ENCODE measurements at places on chromosomes 7 and 10. TPM values are rescaled to one million over a fixed set of nuclear protein-coding genes. Genes with fewer than 3 reads are reported as not detected.

DNA sequence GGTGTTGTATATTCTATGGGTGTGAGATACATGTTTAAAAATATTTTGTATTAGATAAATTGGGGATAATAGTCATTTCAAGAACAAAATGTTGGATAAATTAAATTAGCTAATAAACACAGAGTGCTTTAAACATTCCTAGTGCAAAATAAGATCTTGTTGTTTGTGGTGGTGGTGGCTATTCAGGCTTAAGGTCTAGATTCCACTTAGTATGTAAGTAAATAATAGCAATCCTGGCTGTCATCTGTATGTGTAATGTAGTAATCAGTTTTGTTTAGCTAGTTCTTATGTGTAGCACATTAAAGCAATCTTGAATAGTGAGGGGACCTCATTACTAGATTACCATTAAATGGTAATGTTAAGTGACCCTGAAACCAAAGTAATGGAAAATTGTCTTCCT lies 48.7 kb downstream of the KAT6B start:
- H3K27ac ChIP-seq = no peak overlapping the region
- H3K36me3 ChIP-seq = no peaks in the 10 kb centered on the region
- DNase-seq = no peak
- H3K27me3 ChIP-seq = no peaks in the 10 kb centered on the region
- H3K4me3 ChIP-seq = no peak overlapping the region

DNA sequence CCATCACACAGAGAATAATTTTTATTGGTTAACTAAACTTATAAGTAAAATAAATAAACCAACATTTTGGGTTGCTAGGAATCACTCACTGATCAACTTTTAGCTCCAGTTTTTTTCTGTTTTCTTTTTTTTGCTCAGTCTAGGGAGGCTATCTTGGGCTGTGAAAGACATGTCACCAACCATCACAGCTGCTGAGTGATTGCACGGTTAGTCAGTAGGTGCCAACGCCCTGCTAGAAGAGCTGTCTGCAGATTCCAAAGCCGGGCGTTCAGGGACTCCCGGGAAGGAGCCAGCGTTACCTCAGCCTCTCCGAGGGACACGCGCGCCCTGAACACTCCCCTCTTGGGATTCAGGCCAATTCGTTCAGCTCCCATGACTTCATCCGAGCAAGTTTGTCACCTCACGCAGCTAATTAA lies 604 bp upstream of the STAM start:
- 0 out of 2 replicates have a peak, but pooled peaks cover 2% of the 10 kb centered on the region for H3K36me3 ChIP-seq
- H3K27me3 ChIP-seq = no peaks in the 10 kb centered on the region
- peak overlapping the region; percentile 100 for H3K27ac ChIP-seq

DNA sequence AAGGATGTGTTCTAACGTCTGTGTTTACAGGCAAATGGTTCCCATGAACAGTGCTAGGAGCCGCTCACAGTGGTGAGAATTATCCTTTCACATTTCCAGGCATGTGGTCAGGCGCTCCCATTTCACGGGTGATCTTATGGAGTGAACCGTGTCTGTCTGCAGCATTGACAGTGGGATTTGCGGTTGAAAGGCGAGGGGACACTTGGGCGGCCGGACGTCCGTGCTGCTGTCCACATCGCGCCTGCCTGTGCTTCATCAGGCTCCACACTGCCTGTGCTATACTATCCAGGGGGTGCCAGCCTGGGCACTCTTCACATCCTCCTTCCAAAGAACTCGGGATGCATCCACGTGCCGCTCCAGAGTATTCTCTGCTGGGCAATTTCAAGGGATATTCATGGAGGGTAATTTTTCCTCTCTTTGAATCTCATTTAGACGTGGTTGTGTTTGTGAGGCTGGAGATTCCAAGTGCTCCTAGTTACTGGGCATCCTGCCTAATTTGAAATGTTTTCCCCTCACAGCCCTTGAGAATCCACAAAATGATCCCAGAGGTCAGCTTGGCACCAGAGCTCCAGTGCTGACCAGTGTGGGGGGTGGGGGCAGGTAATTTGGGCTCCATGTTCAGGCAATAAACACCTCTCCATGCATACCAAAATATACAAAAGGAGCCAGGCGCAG lies 61.9 kb upstream of the EBF3 start:
- no peak overlapping the region for H3K4me3 ChIP-seq
- no peak overlapping the region for H3K27ac ChIP-seq
- no peaks in the 10 kb centered on the region for H3K4me1 ChIP-seq

- 0 out of 2 replicates have a peak, but pooled peaks cover 4% of the 10 kb centered on the region for H3K4me1 ChIP-seq
- H3K27me3 ChIP-seq = no peaks in the 10 kb centered on the region
- DNase-seq = no peak
- no peak overlapping the region for H3K27ac ChIP-seq
- H3K36me3 ChIP-seq = no peaks in the 10 kb centered on the region
- H3K4me3 ChIP-seq = no peak overlapping the region
Observed at GRCh38 chr10:78577712-78578111, 491.1 kb upstream of the ZMIZ1 start.

GRCh38 chr7:125492521-125492920 lies 562.9 kb upstream of the POT1 start:
- H3K27me3 ChIP-seq = no peaks in the 10 kb centered on the region
- no peaks in the 10 kb centered on the region for H3K4me1 ChIP-seq
- no peak overlapping the region for H3K27ac ChIP-seq
- no peak for DNase-seq

DNA sequence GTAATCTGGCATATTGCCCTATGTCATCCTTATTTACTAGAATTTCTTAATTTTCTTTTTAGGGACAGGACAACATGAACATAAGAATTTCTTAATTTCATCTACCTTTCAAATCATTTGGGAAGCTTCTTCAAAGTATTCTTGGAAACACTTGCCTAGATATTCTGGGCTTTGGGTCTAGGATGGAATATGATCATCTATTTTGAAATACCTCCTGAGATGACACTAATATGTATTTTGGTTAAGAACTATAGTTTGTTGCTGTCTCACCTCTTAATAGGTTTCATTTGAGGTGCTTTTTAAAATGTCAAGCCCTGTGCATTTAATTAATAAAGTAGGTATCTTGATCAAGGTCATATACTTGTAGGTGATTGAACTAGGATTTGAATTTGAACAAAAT lies 49.1 kb downstream of the SEPTIN7 start:
- peaks cover 2% of the 10 kb centered on the region for H3K36me3 ChIP-seq
- DNase-seq = no peak
- H3K4me1 ChIP-seq = peaks cover 11% of the 10 kb centered on the region
- no peaks in the 10 kb centered on the region for H3K27me3 ChIP-seq
- no peak overlapping the region for H3K4me3 ChIP-seq
- H3K27ac ChIP-seq = no peak overlapping the region

DNA sequence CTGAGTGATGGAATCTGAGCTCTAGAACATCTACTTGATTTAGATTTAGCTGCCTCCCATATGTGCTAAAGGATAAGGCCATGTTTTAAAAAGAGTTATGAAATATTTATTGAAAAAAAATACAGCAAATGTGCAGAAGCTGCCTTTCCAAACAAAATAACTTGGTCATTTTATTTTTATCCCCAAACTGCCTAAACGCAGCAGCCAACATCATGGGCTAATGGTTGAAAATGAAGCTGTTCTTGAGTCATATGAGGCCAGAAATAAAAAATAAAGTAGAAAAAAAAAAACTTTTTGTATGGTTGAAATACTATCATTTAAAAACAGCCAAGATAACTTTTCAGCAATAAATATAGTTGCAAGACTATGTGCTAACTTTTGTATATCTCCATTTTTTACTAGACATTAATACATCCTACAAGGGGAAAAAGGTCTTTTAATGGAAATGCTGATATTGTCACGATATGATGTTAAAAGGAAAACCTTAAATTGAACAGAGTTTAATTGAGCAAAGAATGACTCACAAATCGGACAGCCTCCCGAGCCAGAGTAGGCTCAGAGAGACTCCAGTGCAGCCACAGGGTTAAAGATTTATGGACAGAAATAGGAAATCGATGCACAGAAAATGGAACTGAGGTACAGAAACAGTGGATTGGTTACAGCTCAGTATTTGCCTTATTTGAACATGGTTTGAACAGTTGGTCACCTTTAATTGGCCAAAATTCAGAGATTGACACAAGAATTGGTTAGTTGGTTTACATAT lies 305.8 kb downstream of the MDFIC start:
- H3K36me3 ChIP-seq = no peaks in the 10 kb centered on the region
- H3K27me3 ChIP-seq = no peaks in the 10 kb centered on the region
- no peak for DNase-seq
- H3K27ac ChIP-seq = no peak overlapping the region

DNA sequence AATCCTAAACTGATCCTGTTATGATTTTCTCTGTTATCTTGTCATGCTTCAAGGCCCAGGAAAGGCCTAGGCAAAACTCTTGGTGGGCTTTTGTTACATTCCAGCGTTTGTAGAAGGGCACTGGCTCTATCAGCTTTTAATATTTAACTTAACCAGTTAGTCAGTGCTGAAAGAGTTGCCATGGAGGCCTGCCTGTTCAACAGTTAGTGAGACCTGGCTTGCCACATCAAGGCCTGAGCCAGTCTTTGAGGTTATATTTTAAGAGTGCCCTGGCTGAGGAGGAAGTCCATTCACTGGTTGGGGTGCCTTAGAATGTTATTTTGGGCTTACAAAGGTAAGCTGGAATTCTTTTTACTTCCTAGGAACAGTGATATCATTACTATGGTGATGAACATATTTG lies 144.1 kb upstream of the NRG3 start:
- no peak overlapping the region for H3K4me3 ChIP-seq
- no peaks in the 10 kb centered on the region for H3K36me3 ChIP-seq
- no peak overlapping the region for H3K27ac ChIP-seq
- no peak for DNase-seq
- H3K27me3 ChIP-seq = no peaks in the 10 kb centered on the region
- peaks cover 5% of the 10 kb centered on the region for H3K4me1 ChIP-seq

UTF1 gene
- not detected for total RNA-seq

EGR2 gene
- 0.30 TPM for total RNA-seq

DNA sequence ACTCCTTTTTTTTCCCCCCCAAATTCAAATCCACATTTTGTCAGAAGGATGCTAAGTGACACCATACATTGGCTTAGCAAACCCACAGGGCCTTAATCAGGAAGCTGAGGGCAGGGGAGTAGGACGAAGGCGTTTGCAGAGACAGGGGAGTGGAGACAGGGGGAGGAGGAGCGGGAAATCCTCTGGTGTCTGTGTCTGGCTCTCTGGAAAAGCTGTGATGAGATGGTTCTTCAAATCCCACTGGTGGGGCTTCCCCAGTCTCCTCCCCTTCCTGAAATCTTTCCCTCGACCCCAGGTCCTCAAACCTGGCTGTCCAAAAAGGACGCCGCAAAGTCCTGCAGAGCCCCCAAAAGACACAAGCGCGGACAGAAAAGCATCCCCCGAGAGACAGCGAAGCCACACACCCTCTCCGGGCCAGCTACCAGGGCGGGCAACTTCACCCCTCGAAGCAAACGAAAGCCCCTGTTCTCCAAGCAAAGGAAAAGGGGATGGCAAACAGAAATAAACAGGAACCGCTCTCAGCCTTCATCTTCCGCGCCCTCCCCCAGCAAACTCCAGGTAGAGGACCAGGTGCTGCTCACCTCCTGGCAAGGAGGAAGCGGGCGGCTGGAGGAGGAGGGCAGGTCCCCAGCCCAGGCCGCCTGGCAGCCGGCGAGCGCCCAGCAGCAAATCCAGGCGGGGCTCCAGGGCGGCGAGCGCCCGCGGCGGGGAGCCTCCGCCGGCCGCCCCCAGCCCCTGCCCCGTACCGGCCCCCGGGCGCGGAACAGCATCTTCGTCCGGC lies 520 bp downstream of the ELAPOR2 start:
- peaks cover 4% of the 10 kb centered on the region for H3K4me1 ChIP-seq
- H3K36me3 ChIP-seq = no peaks in the 10 kb centered on the region
- H3K27me3 ChIP-seq = no peaks in the 10 kb centered on the region
- H3K4me3 ChIP-seq = peak overlapping the region; percentile 44

- DNase-seq = peak; percentile 85
- H3K4me1 ChIP-seq = peaks cover 42% of the 10 kb centered on the region
- H3K4me3 ChIP-seq = no peak overlapping the region
- H3K27me3 ChIP-seq = no peaks in the 10 kb centered on the region
- peak overlapping the region; percentile 77 for H3K27ac ChIP-seq
Observed at GRCh38 chr10:32253276-32253675, 93.7 kb downstream of the EPC1 start.

PTF1A gene
- total RNA-seq = not detected

- H3K4me1 ChIP-seq = no peaks in the 10 kb centered on the region
- H3K4me3 ChIP-seq = no peak overlapping the region
- no peak for DNase-seq
- H3K27ac ChIP-seq = no peak overlapping the region
Observed at GRCh38 chr10:77398986-77399755, 238.4 kb downstream of the KCNMA1 start.

- no peak overlapping the region for H3K4me3 ChIP-seq
- no peaks in the 10 kb centered on the region for H3K27me3 ChIP-seq
- no peak for DNase-seq
- peaks cover 4% of the 10 kb centered on the region for H3K4me1 ChIP-seq
- H3K36me3 ChIP-seq = no peaks in the 10 kb centered on the region
- peak overlapping the region; percentile 43 for H3K27ac ChIP-seq
Observed at GRCh38 chr7:125061776-125062397, 132.3 kb upstream of the POT1 start.

ASB10 gene
- not detected for total RNA-seq

DNA sequence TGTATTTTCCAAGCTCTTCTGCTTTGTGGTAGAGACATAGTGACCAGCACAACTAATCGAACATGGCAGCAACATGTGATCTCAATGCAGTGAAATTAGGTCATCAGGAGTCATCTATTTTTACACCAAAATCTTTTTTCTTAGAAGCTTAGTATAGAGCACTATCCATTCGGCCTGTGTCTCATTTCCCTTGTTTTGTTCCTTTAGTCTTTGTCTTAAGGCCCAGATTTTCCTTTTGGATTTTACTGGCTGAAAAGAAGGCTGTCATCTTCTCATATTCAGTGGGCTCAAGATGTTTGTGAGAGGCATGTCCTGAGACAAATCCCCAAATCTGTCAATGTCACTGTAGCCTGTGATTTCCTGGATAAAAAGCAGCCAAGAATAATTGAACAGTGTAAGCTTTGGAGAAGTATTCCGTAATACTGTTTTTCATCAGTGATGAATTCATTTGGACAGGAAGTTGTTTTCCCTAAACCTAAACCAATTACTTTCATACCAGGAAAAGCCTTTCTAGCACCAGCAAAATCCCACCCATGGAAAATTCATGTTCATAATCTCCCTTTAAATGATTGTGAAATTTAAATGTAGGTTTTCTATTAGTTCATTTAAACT lies 55.2 kb downstream of the MAGI2 start:
- no peaks in the 10 kb centered on the region for H3K36me3 ChIP-seq
- DNase-seq = no peak
- H3K4me3 ChIP-seq = no peak overlapping the region
- H3K4me1 ChIP-seq = no peaks in the 10 kb centered on the region
- H3K27ac ChIP-seq = no peak overlapping the region

DNA sequence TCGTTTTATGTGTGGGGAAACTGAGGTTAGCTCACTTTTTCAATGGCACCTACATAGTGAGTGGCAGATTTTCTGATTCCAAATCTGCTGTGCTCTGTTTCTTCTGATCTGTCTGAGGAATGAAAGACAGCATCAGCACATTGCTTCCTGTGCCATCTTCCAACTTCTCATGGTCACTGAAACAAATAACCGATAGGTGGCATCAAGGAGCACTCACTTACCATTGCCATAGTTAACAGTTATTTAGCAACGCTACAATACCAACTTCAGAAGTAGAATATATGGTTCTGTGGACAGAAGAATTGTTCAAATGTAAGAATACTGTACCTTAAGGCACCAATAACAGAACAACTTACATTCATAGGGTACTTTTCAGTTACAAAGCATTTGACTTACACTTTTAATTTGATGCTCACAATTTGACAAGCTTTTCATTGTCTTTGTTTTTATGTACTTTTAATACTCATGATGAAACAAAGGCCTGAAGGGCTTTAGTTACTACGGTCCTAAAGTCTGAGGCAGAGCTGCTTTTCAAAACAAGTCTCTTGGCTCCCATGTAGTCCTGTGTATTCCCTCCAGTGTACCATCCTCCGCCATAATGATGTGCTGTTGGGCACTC lies 228.9 kb upstream of the TCF7L2 start:
- peaks cover 43% of the 10 kb centered on the region for H3K4me1 ChIP-seq
- no peak overlapping the region for H3K27ac ChIP-seq
- no peak overlapping the region for H3K4me3 ChIP-seq
- peak; percentile 50 for DNase-seq
